ENCODE measurements at places on chromosomes 7 and 10. TPM values are rescaled to one million over a fixed set of nuclear protein-coding genes. Genes with fewer than 3 reads are reported as not detected.

The AKR1C3 gene
- total RNA-seq = not detected

The ZNF488 gene
- 0.30 TPM for total RNA-seq

The SPDYE16 gene
- total RNA-seq = 0.21 TPM

The HGF gene
- total RNA-seq = not detected

The PON3 gene
- total RNA-seq = not detected

The HMX3 gene
- total RNA-seq = not detected

The COL17A1 gene
- 0.15 TPM for total RNA-seq

The SCIN gene
- not detected for total RNA-seq

The SND1 gene
- 225 TPM for total RNA-seq

The ADAP1 gene
- 7.0 TPM for total RNA-seq

The OGDHL gene
- 0.23 TPM for total RNA-seq

The DPY19L1 gene
- 16.7 TPM for total RNA-seq

The ZNF804B gene
- total RNA-seq = not detected

The MMP21 gene
- total RNA-seq = not detected

The DKK1 gene
- not detected for total RNA-seq

The LIPK gene
- not detected for total RNA-seq

The ZMIZ2 gene
- total RNA-seq = 91.7 TPM

The TYSND1 gene
- total RNA-seq = 47.3 TPM

The ATOH7 gene
- total RNA-seq = not detected

The STMP1 gene
- total RNA-seq = 24.4 TPM

The RNF133 gene
- total RNA-seq = not detected

The GRM3 gene
- not detected for total RNA-seq

The TWIST1 gene
- not detected for total RNA-seq

The VAX1 gene
- total RNA-seq = not detected

The FGFBP3 gene
- 2.7 TPM for total RNA-seq

The SPDYE18 gene
- 0.34 TPM for total RNA-seq
